Fibroblast of the aortic adventitia (primary cell): ENCODE measurements at places on chromosomes 12 and 14. TPM values are rescaled to one million over a fixed set of nuclear protein-coding genes. Genes with fewer than 3 reads are reported as not detected.

The LTB4R2 gene
- 3.5 and 18.6 TPM in 2 replicates for total RNA-seq

The OR6S1 gene
- not detected in 2 replicates for total RNA-seq

The RASSF9 gene
- 7.7 and 8.5 TPM in 2 replicates for total RNA-seq

The B4GALNT3 gene
- total RNA-seq: 0.09 and 0.16 TPM in 2 replicates

The CD163 gene
- not detected in 2 replicates for total RNA-seq

The IFNG-AS1 gene
- 0.09 TPM in 1 of 2 replicates, not detected in the other for total RNA-seq

The AQP6 gene
- total RNA-seq: 0.09 TPM in 1 of 2 replicates, not detected in the other

The PLEKHD1 gene
- total RNA-seq: 0.09 TPM in 1 of 2 replicates, not detected in the other

The GYS2 gene
- total RNA-seq: not detected in 2 replicates

The GLI1 gene
- 1.1 TPM in 1 of 2 replicates, not detected in the other for total RNA-seq

The FAM181A gene
- not detected in 2 replicates for total RNA-seq

The FITM1 gene
- 0.18 TPM in 1 of 2 replicates, not detected in the other for total RNA-seq

The MMP17 gene
- total RNA-seq: 4.1 and 5.6 TPM in 2 replicates

The C1S gene
- total RNA-seq: 516 and 790 TPM in 2 replicates

The KLRG1 gene
- 1.2 TPM in 1 of 2 replicates, not detected in the other for total RNA-seq

The SERPINA3 gene
- total RNA-seq: 5.3 and 13.6 TPM in 2 replicates

The PTGER2 gene
- total RNA-seq: 1.6 and 50.1 TPM in 2 replicates

The KRT80 gene
- total RNA-seq: 0.25 and 0.36 TPM in 2 replicates

The REC8 gene
- total RNA-seq: 1.9 and 4.2 TPM in 2 replicates

The CD163L1 gene
- total RNA-seq: 0.08 and 0.36 TPM in 2 replicates

The MYH6 gene
- total RNA-seq: not detected in 2 replicates

The KRT72 gene
- not detected in 2 replicates for total RNA-seq

The LRP10 gene
- 104 and 107 TPM in 2 replicates for total RNA-seq
